ENCODE measurements at places on chromosomes 4 and X.

DNA sequence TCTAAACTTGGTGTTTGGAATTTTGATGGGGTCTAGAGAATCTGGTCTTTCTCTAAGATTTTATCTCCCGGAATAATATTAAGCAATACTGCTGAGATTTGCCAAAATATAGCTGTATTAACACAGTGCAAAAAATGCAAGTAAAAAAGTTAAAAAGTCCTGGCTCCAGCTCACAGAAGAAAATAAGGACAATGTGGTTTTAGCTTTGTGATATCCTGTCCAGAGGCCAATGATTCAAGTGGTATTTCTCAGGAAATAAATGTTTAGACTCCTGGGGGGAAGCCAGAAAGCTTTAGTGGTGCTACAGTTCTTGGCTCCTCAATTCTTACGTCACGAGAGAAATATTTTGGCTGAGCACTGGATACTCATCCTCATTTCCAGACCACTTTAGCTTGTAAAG is 40.9 kb upstream of the IL13RA2 start:
- no peak for DNase-seq

DNA sequence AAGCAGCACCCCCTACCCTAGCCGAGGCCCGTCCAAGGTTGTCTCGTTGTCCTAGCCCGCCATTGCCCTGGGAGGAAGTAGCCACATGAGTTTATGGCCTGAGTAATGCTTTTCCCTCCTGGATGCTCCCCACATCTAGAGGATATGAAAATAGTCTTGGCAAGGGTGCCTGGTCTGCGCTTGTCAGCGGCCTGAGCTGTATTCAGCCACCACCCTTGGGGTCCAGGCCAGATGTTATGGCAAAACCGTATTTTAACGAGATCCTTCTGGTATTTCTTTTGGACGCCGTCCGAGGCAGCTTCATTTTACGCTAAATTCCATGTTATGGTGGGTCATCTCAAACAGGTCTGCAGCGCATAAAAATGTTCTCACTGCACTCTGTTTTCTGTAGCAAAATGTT is 89.3 kb downstream of the GPR143 start:
- DNase-seq: no peak

DNA sequence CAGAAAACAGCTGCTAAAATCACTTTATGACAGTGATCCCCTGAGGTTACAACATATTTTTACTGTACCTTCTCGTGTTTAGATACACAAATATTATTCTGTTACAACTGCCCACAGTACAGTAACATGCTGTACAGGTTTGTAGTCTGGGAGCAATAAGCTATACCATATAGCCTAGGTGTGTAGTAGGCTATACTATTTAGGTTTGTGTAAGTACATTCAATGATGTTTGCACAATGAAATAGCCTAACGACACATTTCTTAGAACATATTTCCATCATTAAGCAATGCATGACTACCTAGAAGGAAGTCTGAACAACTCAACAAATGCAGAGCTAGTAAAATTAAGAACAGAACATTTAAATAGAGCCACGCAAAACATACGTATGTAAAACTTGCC is 112.7 kb downstream of the ZAR1 start:
- no peak for DNase-seq

GRCh38 chr4:158032733-158033415 is 140.0 kb downstream of the GASK1B start:
- DNase-seq: no peak

- DNase-seq: peak; percentile 1
These were observed 28.4 kb downstream of the GAGE1 start for GRCh38 chrX:49627086-49627777.

DNA sequence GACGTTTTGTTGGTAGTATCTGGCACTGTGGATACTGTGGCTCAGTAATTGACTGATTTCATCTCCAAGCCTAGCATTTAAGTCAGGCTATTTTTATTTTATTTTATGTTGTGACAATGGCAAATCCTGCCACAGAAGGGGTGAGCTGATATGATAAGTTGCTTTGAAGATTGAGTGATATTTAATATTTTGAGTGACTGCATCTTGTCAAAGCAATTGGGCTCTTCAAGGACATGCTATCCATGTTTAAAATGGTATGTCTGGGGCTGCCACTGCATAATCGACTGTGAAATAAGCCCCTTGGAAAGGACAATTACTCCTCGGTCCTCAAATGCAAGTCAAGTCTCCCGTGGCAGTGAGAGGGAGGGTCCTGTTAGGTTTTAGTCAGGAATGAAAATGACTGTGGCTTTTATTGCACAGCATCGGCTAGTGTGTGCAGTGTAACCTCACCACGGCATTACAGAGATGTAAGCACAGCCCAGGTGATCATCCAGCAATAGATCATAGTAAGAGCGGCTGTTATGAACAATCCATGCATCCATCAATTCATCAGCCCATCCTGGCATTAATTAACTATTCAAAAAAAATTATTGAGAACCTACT is 178.2 kb downstream of the GBA3 start:
- no peak for DNase-seq

GRCh38 chr4:10015140-10015753 is 6.0 kb downstream of the SLC2A9 start:
- peak; percentile 60 for DNase-seq

DNA sequence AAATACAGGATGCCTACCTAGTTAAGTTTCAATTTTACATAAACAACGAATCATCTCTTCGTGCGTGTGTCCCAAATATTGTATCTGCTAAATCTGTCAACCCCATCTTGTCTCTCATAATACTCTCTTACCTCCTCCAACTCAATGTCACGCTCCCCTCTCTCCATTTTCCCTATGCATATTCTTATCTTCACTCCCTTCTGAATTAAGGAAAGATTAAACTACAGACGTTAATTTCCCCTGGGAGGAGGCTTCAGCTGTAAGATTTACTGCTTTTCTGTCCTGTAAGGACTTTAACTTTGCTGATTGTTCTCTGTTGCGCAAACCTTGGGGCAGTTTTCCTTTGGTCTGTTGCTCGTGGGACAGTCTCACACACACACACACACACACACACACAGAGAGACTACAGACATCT is 455 bp upstream of the ABCB7 start:
- DNase-seq: peak; percentile 1

- DNase-seq: no peak
These were observed 13.6 kb upstream of the MED14 start for GRCh38 chrX:40748977-40749376.

- DNase-seq: peak; percentile 65
These were observed 77.3 kb upstream of the NOCT start for GRCh38 chr4:138938366-138938690.

GRCh38 chr4:39642885-39643552 is 4.4 kb upstream of the SMIM14 start:
- no peak for DNase-seq

- DNase-seq: no peak
These were observed 34.7 kb downstream of the APBB2 start for GRCh38 chr4:41179498-41180195.

DNA sequence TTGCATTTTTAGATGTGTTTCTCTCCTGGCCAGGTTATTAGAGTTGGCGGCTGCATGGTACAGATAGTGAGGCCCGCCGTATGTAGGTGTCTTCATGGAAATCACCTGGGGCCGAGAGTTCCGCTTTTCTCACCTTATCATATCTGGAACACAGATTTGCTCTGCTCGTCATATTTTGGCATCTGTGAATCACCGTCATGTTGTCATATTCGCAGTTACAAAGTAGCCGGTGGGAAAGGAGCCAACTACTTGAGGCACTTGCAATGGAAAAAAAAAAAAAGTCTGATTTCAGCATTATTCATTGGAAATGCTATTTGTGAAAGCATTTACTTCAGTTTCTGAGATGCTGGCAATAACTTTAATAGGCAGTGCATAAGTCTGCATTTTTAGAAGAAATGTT is 1715.2 kb upstream of the TENM3 start:
- no peak for DNase-seq

GRCh38 chrX:12263211-12263610 is 124.9 kb downstream of the FRMPD4 start:
- DNase-seq: no peak

- DNase-seq: no peak
These were observed 151.6 kb downstream of the CBLL2 start for GRCh38 chrX:22424122-22424915.

- no peak for DNase-seq
These were observed 74.1 kb downstream of the SMARCA1 start for GRCh38 chrX:129449148-129449547.

Data from NCI-H69 (cell line).